8988T (cell line): ENCODE measurements at places on chromosomes 13 and 19.
A peak's percentile ranks its signal among the peaks of the same experiment; 100 is the strongest.

DNA sequence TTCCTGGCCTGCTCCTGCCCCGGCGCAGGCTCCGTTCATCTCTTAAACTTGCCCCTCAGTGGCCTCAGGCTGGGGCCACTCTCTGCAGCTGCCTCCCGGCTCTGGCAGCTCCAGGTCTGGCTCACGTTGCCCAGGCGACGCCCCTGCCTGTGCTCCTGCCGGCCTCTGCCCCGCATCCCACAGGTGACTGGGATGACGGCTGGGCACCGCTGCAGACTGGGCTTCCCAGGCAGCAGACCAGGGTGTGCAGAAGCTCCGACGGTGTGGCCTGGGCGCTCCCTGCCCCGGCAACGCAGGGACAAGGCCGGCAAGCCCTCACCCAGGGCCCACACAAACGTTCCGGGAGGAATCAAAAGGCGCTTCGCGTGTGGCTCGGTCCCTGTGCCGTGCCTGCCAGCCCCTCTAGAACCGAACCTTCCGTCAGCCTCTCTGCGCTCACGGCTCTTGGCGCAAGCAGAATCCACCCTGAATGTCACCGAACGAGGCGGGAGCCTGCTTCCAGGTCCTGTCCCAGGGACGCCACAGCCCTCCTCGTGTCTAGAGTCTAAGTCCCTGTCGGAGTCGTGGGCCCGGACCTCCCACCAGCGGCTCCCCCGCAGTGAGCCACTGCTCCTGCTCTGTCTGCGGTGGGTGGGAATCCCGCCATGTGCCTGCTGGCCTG, 64.8 kb downstream of the MLLT1 start:
- DNase-seq, result peak; percentile 26

GRCh38 chr13:92320323-92320722, 906.3 kb upstream of the GPC6 start:
- no peak for DNase-seq

DNA sequence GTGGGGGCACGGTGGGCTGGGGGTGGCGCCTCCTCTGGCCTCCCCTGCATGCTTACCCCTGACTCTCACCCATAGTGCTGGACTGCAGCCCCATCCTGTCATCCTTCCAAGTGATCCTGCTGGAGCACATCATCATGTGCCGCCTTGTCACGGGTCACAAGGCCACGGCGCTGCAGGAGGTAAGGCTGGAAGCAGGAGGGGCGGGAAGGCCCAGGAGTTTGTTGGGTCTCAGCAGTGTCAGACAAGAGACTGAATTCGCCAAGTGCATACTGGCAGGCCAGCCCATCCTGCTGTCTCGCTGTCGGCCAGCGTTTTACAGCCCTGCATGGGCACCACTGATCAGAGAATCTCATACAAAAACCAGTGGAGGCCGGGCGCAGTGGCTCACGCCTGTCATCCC, 23.1 kb downstream of the MAU2 start:
- DNase-seq, result no peak

GRCh38 chr13:112709825-112710783, 20.3 kb downstream of the ATP11A start:
- DNase-seq, result no peak

- DNase-seq, result no peak
These were observed 537.6 kb downstream of the EFNB2 start for GRCh38 chr13:105997581-105998550.

DNA sequence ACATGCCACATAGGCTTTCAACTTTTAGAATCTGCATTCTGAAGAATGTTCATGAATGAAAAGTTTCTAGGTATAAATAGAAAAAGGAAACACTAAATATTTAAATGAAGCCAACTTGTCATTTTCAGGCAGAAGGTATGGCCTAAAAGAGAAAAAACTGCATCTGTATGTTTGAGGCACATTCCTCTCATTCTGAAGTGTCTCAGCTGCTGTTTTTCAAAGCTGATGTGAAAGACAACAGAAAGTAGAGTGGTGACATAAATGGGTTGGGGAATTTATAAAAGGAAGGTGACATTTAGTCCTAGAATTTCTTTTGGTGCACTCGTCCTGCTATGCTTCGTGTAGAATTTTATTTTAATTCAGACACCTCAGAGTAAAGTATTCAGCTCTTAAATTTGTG, 539.6 kb upstream of the SLITRK5 start:
- no peak for DNase-seq

GRCh38 chr19:46115396-46116106, 8.9 kb downstream of the IGFL3 start:
- no peak for DNase-seq

DNA sequence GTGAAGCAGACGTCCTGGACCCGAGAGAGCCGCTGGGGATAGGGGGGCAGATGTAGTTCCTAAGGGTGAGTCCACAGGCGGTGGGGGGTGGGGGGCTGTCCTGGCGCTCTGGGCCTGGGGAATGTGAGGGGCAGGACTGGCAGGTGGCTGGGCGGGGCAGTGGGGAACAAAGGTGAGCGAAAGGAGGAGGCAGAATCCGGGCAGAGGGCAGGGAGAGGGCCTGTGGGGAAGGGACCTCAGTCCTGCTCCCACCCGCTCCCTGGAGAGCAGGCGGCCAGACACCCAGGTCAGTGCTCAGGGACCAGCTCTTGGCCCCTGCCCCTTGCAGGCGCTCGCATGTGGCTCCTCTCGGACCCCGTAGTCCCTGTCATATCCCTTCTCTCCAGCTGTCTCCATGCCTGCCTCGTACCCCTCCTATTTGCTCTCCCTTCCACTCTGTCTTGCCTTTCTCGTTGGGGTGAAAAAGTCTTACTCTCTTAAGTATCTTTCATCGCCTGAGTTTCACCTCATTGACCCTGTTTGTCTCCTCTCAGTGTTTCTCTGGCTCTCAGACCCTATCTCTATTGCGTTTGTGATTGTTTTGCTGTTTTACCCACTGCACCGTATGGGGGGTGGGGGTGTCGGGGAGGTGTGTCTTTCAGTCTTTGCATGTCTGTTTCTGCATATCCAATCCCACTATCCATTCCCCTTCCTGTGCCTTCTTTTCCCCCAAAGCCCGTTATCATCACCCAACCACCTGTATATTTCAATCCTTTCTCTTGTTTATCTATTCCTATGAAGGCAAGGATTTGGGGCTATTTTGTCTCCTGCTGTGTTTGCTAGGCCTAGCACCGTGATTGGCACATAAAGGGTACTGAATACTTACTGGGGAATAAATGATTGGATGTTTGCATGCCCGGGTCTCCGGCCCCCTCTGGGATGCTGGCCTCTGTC, 5.8 kb downstream of the SPHK2 start:
- DNase-seq, result no peak

DNA sequence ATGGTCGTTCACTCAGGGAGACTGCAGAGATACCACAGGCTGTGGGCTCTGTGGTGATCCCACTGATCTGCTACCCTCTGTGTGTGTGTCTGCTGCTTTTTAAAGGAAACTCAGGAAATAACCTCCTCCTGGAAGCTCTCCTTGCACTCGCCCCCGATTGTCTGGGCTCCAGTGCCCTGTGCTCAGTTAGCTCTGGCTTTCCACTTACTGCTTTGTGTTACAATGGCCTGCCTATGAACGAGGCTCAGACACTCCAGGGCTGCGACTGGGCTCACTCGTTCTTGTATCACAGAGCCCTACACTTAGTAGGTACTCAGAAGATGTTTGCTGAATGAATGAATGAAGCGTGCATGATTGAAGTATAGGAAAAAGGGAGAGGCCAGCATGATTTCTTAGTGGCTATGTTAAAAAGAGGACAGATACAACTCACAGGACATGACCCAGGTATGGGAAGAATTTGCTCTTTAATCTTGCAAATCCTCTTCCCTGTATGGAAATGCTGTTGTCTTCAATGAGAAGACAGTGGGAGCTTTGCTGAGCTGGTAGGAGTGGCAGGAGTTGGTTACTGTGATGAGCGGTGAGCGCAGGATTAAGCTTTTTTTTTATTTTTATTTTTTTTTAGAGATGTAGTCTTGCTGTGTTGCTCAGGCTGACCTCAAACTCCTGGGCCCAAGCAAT, 26.4 kb downstream of the B3GLCT start:
- no peak for DNase-seq

- DNase-seq, result peak; percentile 98
These were observed 3.4 kb downstream of the DMKN start for GRCh38 chr19:35509861-35510625.

GRCh38 chr13:32126278-32126677, 94.7 kb downstream of the FRY start:
- DNase-seq, result no peak

GRCh38 chr19:19232261-19232721, 20.5 kb downstream of the NCAN start:
- DNase-seq, result peak; percentile 6

DNA sequence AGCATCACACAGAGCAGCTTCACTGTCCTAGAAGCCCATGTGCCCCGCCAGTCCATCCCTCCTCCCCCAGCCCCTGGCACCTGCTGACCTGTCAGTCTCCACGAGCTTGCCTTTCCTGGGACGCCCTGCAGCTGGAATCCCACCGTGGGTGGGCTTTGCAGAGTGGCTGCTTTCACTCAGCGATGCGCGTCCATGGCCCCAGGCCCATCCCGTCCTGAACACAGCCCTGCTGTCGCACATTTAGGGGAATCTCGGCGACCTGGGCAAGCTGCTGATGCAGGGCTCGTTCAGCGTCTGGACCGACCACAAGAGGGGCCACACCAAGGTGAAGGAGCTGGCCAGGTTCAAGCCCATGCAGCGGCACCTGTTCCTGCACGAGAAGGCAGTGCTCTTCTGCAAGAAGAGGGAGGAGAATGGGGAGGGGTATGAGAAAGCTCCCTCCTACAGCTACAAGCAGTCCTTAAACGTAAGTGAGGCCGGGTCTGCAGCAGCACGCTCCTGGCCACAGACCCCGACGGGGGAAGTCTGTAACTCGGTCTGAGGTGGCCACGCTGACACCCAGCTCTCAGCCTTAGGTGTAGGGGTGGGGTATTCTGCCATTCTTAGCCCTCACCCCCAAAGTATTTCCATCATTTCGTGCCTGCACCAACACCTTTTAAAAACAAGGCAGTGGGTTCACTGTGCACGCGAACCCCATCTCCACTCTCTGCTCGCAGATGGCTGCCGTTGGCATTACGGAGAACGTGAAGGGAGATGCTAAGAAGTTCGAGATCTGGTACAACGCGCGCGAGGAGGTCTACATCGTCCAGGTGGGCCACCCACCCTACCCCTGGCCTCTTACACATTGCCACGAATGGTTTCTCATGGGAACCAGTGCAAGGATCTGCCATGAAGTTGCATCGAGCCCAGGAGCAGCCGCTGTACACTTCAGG, 18.3 kb upstream of the F7 start:
- DNase-seq, result no peak

- DNase-seq, result no peak
These were observed 1376.3 kb upstream of the SLC10A2 start for GRCh38 chr13:104442536-104442935.

DNA sequence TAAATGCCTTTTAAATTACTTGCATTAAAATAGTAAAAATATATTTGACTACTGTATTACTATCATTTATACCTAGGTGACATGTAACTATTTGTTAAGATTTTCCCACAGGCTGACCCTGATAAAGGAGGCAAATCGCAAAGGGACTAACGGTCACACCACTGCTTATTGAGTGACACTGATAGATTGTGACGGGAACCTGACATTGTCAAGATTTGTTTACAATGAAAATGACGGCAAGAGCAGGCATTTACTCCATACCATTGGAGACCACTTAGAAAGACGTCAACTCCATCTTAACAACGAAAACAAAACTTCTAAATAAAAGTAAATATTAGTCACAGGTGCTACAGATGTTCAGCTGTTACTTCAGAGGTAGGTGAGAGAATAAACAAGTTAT, 289.0 kb downstream of the DACH1 start:
- DNase-seq, result no peak

- DNase-seq, result peak; percentile 99
These were observed 3.2 kb downstream of the CCDC194 start for GRCh38 chr19:17390665-17391370.

DNA sequence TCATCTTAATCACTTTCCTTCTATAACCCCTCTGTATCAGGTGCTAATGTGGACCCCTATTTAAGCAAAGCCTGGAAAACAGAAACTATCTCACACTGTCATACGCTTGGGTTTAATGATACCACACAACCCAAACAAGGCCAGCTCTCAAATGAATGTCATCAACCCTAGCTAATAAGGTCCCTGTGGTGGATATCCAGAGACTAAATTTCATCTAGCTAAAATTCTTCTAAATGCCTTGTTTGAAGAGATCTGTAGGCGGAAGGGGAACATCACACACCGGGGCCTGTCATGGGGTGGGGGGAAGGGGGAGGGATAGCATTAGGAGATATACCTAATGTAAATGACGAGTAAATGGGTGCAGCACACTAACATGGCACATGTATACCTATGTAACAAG, 95.5 kb downstream of the FOXO1 start:
- no peak for DNase-seq

GRCh38 chr13:104920091-104920490, 1615.4 kb downstream of the EFNB2 start:
- DNase-seq, result no peak

DNA sequence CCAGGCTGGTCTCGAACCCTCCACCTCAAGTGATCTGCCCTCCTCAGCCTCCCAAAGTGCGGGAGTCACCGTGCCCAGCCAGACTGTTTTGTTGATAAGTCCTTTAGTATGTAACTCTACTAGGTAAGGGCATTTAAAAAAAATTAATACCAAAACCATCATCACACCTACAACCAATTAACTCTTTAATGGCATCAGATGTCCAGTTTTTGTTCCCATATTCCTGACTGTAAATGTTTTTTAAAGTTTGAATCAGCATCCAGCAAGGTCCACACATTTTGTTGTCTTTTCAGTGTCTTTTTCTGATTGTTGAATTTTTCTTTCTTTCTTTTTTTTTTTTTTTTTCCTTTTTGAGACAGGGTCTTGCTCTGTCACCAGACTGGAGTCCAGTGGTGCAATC, 5.6 kb downstream of the FCGRT start:
- DNase-seq, result no peak

GRCh38 chr13:107864543-107865317, 350.6 kb downstream of the LIG4 start:
- no peak for DNase-seq

DNA sequence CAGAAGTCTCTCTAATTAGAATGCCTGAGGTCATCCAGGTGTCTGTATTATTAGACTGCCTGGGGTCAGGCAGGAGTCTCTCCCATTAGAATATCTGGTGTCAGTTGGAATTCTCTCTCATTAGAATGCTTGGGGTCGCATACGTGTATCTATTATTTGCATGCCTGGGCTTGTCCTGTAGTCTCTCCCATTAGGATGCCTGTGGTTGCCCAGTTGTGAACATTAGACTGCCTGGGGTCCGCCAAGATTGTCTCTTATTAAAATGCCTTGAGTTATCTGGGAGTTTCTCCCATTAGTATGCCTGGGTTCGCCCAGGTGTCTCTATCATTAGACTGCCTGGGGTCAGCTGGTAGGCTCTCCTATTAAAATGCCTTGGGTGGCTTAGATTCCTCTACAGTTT, 1494.7 kb downstream of the UQCRFS1 start:
- no peak for DNase-seq

GRCh38 chr13:111323950-111324651, 3.7 kb downstream of the TEX29 start:
- no peak for DNase-seq

GRCh38 chr19:56132316-56132822, 8.7 kb upstream of the ZNF444 start:
- DNase-seq, result no peak

DNA sequence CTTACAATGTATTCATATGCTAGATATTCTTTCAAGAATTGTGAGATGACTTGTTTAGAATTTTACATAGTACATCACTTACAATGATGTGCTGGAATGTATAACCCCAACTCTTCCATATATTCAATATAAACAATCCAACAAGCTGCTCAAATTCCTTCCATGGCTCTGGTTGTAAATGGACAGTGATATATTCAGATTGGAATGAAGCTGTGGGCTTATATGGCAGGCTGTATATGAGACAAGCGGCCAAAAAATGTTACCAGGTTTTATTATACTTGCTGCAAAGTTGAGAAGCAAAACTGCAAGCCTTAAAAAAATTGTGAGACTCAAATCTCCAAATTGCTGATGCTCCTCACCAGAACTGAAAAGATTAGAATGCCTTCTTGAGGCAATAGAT, 83.6 kb upstream of the KLF12 start:
- no peak for DNase-seq
